Forelimb muscle (tissue), 1 donor: ENCODE measurements at places on chromosomes 5 and 9.
A peak's percentile ranks its signal among the peaks of the same experiment; 100 is the strongest.

DNA sequence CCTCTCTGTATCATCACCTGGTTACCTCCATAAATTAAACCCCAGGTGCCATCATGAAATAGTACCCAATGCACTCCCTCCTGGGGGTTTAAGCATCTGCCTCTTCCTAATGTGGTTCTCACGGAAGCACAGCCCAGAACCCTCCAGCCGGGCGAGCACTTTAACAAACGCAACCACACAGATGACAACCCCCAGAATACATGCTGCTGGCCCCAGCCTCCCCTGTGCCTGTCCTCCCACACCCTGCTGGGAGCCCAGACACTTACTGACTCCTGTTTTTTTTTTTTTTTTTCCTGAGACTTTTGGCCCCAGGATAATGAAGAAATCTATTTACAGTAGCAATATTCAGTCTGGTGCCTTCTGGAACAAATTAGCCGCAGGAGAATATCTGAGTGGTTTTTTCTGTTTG is 50.0 kb upstream of the COL5A1 start:
- DNase-seq: no peak

- no peak for DNase-seq
These were observed 88.8 kb downstream of the OTULIN start for GRCh38 chr5:14753292-14753691.

DNA sequence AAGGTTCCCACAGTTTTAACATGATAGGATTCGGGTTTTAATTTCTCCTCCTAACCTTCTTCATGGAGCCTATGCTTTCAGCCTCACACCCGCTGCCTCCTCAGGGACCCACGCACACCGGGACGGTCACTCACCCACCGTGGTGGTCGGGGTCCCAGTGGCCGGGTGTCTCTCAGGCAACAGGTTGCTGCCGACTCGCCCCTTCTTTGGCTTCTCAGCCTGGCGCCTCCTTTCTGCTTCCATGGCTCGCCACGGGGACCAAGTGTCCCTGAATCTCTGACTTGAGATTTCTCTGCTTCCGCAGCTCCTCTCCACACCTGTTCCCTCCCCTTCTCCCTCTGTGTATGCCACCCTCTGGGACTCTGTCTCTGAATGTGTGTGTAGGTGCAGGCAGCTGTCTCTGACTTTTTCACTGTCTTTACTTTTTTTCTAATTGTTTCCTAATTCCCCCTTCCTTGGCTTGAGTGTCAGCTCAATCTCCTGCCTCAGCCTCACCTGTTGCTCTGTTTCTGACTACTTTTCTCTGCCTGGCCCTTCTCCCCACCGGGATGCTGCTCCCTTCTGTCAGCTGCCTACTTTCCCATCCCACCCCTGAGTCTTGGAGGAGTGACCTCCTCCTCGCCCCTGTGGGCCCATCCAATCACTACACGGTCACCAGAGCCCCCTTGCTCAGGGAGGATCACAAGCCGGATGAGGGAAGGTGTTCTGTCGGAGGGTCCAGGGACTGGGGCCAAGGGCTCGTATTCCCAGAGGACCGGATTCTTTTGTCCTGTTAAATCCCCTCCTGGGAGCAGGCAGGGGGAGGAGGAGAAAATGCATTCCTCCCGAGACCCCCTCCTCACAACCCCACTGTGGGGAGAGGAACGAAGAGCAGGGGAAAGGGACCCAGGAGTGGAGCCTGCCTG is at the start of gene PROP1:
Gene PROP1 (minus strand): TSS at position 552 of the 905 bp plus-strand sequence. CDS start 309 bp downstream, at position 243.
- no peak for DNase-seq

DNA sequence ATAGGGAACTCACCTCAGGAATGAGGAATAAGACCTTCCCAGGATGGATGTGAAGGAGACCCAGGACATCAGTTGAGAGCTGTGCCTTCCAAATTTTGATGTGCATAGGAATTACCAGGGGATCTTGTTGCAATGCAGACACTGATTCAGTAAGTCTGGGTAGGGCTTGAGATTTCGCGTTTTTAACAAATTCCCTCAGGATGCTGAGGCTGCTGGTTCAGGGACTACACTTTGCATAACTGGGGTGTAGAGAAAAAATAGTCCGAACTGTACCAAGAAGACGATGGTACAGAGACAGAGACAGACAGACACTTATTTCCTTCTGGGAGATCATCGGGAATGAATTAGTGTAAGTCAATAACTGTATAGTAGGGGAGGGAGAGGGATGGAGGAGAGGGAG is 82.3 kb upstream of the FREM1 start:
- DNase-seq: no peak

DNA sequence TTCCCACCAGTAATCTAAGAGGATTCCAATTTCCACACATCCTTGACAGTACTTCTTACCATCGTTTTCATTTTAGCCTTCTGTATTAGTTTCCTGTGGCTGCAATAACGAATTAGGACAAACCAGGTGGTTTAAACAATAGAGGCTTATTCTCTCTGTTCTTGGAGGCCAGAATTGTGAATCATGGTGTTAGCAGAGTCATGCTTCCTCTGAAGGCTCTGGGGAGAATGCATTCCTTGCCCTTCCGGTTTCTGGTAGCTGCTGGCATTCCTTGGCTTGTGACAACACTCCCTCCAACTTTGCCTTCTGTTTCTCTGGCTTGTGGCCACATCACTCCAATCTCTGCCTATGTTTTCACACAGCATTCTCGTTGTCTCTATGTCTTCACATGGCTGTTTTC is 23.5 kb downstream of the RIGI start:
- DNase-seq: no peak

GRCh38 chr9:132214027-132214622 is 52.3 kb downstream of the NTNG2 start:
- DNase-seq: peak; percentile 36
